ENCODE measurements at places on chromosomes 13 and 19. TPM values are rescaled to one million over a fixed set of nuclear protein-coding genes. Genes with fewer than 3 reads are reported as not detected.

The PTH2 gene
- total RNA-seq = not detected

The LAIR2 gene
- not detected for total RNA-seq

The ZNF430 gene
- 6.8 TPM for total RNA-seq

The CYP2A6 gene
- not detected for total RNA-seq

The ACP5 gene
- 2.4 TPM for total RNA-seq

The SHISA7 gene
- total RNA-seq = not detected

The ZNF729 gene
- not detected for total RNA-seq

The PPP1R37 gene
- total RNA-seq = 30.7 TPM

The SPATA13 gene
- 11.7 TPM for total RNA-seq

The GAMT gene
- total RNA-seq = 26.1 TPM

The KLF2 gene
- 11.7 TPM for total RNA-seq

The CATSPERD gene
- total RNA-seq = not detected

The ECSIT gene
- total RNA-seq = 26.6 TPM

The ATP1A3 gene
- 0.13 TPM for total RNA-seq
